ENCODE measurements at places on chromosomes 2 and 18.

DNA sequence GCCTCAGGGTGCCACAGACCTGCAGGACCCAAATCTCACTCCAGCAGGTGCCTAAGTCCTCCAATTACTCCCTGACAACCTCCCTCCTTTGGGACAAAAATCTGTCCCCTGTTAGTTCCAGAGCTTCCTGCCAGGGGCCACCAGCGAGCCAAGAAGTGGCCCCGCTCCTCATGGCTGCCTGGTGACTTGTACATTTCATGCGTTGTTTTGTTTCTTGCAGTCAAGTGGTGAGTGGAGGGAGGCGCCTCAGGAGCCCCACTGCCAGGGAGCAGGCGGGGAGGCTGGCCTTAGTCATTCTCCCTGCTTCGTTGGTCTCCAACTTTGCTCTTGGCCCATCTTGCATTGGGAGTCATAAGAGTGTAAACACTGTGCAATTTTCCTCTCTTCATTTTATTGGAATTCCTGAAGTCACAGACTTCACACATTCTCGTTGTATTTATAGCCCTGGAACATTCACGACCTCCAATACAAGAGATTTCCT lies 81.3 kb downstream of the KCNF1 start:
- no peak for DNase-seq

GRCh38 chr2:101753720-101754490 lies 56.4 kb downstream of the MAP4K4 start:
- no peak for DNase-seq

DNA sequence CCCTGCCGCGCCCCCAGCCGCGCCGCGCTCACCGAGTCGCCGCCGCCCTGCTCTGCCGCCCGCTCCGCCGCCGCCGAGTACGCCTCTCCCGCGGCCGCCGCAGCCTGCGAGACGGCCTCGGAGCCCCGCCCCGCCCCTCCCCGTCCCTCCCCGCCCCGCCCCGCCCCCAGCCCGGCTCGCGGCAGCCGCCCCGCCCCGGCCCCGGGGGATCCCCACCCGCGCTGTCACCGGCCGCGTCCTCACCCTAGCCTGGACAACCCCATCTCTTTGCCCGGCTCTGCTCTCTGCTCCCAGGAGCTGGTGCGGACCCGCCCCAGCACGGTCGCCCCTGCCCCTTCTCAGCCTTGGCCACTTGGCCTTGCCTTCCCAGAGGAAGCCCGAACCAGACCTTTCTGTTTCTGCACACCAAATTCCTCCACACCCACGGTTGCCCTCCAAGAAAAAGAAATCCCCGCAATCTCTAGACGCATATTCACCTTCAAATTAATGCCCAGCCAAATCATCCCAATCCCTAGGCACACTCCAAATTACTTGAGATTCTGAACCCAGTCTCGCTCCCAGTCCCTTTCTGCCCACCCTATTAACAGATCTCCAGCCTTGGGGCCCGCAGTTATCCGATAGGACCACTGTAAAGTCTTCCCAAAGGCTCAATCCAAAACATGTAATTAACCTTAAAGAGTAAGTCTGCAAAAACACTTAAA lies at the start of gene CYRIA:
Gene CYRIA, minus strand, starts transcription at position 87 of the 701 bp plus-strand sequence. CDS start 77,715 bp downstream, outside the sequence.
- no peak for DNase-seq

GRCh38 chr18:12776821-12777471 lies 74.1 kb downstream of the PSMG2 start:
- no peak for DNase-seq

Measured in activated T-helper 1 cell treated with Interleukin-2 at 50 U/mL for 16 hours (primary cell).